Spinal cord (tissue), 10 donors: ENCODE measurements at places on chromosomes 5 and 9. TPM values are rescaled to one million over a fixed set of nuclear protein-coding genes. Genes with fewer than 3 reads are reported as not detected.

IRX4 gene
- 0.38 TPM for polyA plus RNA-seq

C9orf50 gene
- polyA plus RNA-seq: 0.60 TPM

MARCHF11 gene
- polyA plus RNA-seq: 12.7 TPM

GNA14 gene
- 4.8 TPM for polyA plus RNA-seq

NFIB gene
- polyA plus RNA-seq: 86.4 TPM

SLC45A2 gene
- 0.46 TPM for polyA plus RNA-seq

HAVCR1 gene
- 0.60 TPM for polyA plus RNA-seq

PCAT7 gene
- polyA plus RNA-seq: not detected
